ENCODE measurements at places on chromosomes 13 and 19.
A peak's percentile ranks its signal among the peaks of the same experiment; 100 is the strongest.

- DNase-seq: no peak
Observed at GRCh38 chr13:73090116-73090822, 31.5 kb downstream of the KLF5 start.

DNA sequence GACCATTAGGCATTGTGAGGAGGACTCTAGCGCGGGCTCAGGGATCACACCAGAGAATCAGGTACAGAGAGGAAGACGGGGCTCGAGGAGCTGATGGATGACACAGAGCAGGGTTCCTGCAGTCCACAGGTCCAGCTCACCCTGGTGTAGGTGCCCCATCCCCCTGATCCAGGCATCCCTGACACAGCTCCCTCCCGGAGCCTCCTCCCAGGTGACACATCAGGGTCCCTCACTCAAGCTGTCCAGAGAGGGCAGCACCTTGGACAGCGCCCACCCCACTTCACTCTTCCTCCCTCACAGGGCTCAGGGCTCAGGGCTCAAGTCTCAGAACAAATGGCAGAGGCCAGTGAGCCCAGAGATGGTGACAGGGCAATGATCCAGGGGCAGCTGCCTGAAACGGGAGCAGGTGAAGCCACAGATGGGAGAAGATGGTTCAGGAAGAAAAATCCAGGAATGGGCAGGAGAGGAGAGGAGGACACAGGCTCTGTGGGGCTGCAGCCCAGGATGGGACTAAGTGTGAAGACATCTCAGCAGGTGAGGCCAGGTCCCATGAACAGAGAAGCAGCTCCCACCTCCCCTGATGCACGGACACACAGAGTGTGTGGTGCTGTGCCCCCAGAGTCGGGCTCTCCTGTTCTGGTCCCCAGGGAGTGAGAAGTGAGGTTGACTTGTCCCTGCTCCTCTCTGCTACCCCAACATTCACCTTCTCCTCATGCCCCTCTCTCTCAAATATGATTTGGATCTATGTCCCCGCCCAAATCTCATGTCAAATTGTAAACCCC, 2.8 kb upstream of the CEACAM5 start:
- no peak for DNase-seq

- DNase-seq: no peak
Observed at GRCh38 chr19:1183543-1184172, 9.6 kb upstream of the SBNO2 start.

DNA sequence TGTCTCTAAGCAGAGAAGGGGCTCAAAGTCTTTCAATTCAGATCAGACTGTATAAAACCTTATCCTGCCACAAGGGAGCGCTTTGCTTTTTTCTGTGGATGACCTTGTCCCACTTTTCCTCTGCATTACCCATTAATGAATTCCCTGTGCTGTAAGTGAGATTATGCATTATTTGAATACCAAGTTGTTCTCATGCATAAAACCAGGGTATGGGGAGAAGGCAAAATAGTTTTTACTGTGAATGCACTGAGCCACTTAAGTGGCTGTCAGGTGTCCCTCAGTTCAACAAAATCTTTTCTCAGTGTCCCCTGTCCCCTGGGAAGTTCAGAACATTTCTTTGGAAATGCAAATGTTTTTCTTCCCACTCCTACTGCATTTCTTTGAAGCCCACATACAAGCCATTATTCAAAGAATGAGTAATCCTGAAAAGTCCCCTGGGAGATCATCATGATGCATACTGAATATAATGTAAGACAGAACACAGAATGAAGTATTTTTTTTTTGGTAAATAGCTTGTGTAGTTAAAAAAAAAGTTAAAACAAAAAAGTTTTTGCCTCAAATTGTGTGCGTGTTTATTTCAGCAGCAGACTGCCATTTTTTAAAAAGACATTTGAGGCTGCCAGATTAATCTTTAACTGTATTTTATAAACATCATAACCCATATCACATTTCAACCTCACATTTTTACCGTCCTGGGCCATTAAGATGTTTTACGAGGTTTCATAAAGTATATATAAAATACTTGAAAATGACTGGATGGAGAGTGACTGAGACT, 506.7 kb upstream of the PCDH9 start:
- DNase-seq: no peak

DNA sequence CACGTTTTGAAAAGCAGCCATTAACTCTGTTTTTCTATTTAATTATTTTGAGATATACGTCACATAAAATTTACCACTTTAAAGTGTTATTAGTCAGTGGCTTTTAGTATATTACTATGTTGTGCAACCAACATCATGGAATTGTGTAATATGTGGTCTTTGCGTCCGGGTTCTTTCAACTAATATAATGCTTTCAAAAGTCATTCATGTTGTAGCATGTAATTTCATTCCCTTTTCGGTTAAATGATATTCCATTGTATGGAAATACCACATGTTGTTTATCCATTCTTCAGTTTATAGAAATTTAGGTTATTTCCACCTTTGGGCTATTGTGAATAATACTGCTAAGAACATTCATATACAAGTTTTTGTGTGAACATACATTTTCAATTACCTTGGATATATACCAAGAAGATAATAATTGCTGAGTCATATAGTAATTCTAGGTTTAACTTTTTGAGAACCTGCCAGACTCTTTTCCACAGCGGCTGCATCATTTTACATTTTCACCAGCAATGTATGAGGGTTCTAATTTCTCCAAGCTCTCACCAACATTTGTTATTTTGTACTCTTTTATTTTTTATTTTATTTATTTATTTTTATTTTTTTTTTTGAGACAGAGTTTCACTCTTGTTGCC, 28.1 kb upstream of the CLDN10 start:
- no peak for DNase-seq

DNA sequence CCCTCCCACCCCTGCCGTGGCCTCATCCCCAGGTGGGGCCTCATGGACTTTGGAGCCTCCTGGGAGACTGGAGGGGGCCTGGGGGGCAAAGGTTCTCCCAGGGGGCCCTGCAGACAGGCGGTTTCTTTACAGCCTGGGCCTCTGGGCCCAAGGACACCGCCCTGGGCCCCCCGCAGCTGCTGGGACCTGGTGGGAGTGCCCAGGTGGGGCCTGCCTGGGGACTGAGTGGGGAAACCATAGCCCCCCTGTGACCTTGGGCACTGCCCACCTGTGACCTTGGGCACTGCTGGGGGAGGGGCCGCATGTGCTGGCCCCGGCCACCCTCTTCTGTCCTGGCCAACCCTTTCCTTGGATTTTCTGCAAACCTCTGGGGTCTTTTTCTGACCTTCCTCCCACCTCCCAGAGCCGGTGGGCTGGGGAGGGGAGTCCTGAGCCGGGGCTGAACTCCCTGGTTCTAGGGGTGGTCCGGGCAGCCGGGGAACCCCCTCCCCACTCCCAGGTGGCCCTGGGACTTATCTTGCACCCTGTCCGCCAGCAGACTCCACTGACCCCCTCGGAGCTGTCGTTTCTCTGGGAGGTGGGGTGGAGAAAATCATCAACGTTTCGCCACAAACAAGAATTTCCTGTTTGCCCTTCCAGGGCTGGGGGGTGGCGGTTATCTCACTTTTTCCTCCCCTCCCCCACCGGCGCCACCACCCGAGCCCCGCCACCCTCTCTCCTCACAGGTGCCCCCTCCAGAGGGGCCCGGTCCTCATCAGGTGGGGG, 27.0 kb downstream of the ARID3A start:
- no peak for DNase-seq

GRCh38 chr19:23957660-23958281, 43.1 kb downstream of the ZNF726 start:
- no peak for DNase-seq

GRCh38 chr19:47428177-47428894, 9.0 kb upstream of the MEIS3 start:
- DNase-seq: peak; percentile 86
